Stimulated activated CD8-positive, alpha-beta memory T cell treated with anti-CD3 and anti-CD28 coated beads, Interleukin-15, amount 100 ng/mL, for 1 hour (primary cell): ENCODE measurements at places on chromosomes 1 and 21.

GRCh38 chr1:207402744-207403143 is 51.4 kb upstream of the CR2 start:
- DNase-seq = no peak

GRCh38 chr21:37043818-37044217 is 29.1 kb downstream of the PIGP start:
- DNase-seq = no peak

- DNase-seq = no peak
Measured at GRCh38 chr1:204003536-204003935, 69.4 kb upstream of the SOX13 start.

DNA sequence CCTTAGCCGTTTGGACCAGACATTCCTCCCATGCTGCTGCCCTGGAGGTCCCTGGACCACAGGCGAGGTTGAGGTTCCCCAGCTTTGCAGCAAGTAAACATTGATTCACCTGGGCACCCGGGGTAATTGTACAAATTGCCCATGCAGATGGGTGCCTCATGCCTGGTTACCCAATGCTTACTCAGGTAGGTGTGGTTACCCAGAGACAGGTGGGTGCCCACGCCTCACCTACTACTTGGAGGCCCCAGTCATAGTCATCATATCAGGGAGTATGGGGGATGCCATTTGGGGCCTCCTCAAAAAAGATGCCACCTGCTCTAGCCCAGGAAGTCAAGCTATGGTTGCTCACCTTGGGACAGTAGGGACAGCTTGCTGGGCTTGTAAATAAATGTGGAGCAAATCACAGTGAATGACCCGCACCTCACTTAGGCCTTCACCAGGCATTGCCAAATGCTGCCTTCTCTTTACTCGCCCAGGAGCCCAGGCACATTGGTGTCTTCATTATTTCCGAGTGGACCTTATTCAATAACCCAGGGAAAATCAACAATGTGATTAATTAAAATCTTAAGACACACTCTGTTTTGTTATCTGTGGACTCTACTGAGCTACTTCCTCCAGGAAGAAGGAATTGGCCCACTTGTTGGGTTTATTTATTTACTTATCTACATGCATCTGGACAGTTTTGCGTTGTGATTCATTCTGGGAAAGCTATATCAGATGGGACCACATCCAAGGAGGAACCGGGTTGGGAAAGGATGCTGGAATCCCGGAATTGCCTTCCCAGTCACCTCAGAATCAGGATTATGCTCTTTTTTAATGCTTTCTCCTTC is 35.6 kb upstream of the GRHL3 start:
- no peak for DNase-seq

GRCh38 chr1:80799457-80799856 is 1001.3 kb upstream of the ADGRL2 start:
- DNase-seq = no peak

GRCh38 chr21:15124731-15125130 is 59.9 kb upstream of the NRIP1 start:
- DNase-seq = no peak

- no peak for DNase-seq
Measured at GRCh38 chr1:186214791-186215190, 160.3 kb downstream of the TPR start.

- DNase-seq = no peak
Measured at GRCh38 chr1:43565600-43566360, 35.1 kb downstream of the PTPRF start.

GRCh38 chr1:29322861-29323585 is 86.7 kb downstream of the PTPRU start:
- no peak for DNase-seq

DNA sequence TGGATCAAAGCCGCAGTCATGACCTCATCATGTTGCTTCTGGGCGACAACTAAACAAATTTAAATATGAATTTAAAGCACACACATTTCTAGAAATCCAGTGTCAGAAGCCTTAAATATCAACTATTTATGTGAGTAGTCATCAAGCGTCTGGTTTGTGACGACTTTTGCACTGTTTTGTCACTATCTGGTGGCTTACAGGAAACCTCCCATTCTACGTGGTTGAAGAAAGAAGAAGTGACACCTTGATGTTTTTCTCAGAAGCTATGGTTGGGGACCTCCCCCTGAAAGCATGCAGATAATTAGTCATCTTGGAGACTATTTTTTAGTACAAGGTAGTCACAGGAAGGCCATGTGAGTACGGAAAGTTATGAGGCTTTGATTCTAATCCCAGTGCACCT is 58.5 kb downstream of the TENT5C start:
- DNase-seq = peak; percentile 25

DNA sequence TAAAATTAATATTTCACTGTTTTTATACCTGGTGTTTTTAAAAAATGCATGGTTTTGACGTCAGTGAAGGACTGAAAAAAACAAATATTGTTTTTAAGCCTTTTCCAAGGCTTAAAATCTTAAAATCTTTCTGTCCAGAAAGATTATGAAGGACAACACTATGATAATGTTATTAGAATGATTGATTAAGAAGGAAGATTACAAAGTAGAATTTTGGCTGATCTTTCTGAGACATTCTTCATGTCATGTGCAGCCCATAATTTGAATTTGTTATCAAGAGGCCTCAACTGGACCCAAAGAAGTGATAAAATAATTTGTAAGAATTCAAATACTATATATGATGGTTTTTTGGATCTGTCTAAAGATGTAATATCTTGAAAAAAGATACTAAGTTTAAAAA is 584.4 kb upstream of the CXADR start:
- DNase-seq = no peak

DNA sequence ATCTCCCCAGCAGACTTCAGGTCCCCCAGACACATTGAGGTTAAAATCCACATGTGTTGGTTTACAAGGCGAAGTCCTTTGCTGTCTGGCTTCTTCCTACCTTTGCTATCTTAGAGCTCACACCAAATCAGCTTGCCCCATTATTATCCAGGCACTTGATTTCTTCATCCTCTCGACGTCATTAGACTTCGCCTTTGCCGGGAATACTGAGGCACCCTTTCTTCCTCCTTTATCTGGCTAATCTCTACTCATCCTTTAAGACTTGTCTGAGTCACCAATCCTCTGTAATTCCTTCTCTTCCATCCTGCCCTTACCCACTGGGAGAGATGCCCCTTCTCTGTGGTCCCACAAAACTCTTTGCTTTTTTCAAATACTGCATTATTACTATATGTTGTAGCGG is 9.2 kb upstream of the XCL2 start:
- DNase-seq = no peak

- DNase-seq = peak; percentile 25
Measured at GRCh38 chr1:25065795-25066238, 135.7 kb upstream of the RUNX3 start.

DNA sequence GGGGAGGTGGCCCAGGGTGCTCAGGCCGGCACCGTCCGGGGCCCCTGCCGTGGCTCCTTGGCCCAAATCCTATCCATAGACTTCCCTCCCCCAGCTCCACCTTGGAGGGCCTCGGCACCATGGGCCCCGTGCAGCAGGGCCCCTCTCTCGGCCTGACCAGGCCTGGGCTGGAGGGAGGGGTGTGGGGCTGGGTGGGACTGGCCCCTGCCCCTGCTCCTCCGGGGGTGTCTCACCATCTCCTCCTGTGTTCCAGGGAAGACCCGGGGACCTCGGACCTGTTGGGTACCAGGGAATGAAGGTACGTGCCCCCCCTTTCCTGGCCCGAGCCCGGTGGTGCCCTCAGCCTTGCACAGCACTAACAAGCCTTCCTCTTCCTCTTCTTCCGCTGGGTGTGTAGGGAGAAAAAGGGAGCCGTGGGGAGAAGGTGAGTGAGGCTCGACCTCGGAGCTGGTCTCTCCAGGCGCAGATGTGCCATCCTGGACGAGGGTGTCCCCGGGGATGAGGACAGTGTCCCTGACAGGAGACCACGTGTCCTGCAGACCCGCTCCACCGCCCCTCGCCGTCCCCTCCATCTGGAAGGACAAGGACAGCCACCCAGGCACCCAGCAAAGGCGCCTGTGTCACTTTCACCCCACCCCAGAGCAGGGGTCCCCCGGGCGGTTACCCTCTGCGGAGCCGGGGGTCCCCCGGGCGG is 7.9 kb downstream of the COL6A1 start:
- no peak for DNase-seq

- no peak for DNase-seq
Measured at GRCh38 chr1:43442756-43443155, 11.0 kb downstream of the HYI start.

DNA sequence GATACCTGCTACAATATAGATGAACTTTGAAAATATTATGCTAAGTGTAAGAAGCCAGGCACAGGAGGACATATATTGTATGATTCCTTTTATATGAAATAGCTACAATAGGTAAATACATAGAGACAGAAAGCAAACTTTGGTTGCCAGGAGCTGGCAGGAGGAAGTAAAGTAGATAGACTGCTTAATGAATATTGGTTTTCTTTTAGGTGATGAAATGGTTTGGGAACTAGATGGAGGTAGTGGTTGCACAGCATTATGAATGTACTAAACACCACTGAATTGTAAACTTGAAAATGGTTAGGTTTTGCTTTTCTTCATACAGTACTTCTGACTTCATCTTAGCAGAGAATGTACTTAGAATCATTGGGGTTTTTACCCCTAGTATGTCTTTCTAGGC is 21.5 kb downstream of the ABCB10 start:
- no peak for DNase-seq
